ENCODE measurements at places on chromosomes 3 and 15.

- DNase-seq, result peak; percentile 31
Observed at GRCh38 chr3:152416808-152417580, 148.3 kb downstream of the MBNL1 start.

DNA sequence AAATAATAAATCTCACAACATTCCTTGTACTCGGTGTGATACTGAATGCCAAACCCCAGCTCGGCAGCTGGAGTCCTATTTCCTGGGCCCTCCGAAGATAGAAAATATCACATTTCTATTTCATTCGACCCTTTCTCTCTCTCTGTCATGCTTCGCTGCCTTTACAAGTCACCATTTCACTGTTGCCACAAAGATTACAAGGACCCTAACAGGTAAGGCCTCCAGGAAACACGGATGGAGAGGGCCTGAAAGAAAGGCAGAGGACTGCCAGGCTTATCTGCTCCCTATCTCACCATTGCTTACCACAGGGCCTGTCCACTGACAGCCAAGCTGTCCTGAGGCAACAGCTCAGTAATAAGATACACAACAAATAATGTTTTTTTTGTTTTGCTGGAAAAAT is 376.5 kb downstream of the MECOM start:
- no peak for DNase-seq

GRCh38 chr3:182980204-182981037 is at the start of gene DCUN1D1:
Gene DCUN1D1 (minus strand): TSS chr3:182980538. CDS start chr3:182980489, 49 bp downstream.
- DNase-seq, result peak; percentile 89

GRCh38 chr3:127092776-127093175 is 100.2 kb upstream of the PRR23E start:
- DNase-seq, result no peak

- DNase-seq, result peak; percentile 93
Observed at GRCh38 chr3:196518966-196519717, 4.0 kb upstream of the SMCO1 start.

DNA sequence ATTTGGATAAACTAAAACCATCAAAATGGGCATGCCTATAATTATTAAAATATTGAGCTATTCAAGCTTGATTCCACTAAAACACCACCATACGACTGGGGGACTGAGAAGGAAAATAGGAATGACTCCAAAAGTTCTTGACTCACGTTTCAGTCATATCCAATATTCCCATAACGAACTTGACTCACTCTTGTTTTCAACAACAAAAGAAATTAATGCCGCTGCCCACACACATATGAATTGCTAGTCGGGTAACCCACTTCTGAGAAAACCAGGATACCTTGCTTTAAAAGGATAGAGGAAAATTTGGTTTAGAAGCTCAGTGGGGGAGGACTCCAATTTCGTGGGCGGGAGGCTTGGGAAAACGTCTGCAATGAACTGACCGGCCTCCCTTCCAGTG is 5.2 kb downstream of the HTR3C start:
- DNase-seq, result peak; percentile 86

GRCh38 chr3:101200461-101200860 is 119.9 kb downstream of the IMPG2 start:
- DNase-seq, result no peak

- peak; percentile 18 for DNase-seq
Observed at GRCh38 chr3:80000022-80000421, 232.2 kb upstream of the ROBO1 start.

GRCh38 chr3:94374439-94375161 is 311.7 kb downstream of the NSUN3 start:
- DNase-seq, result no peak

GRCh38 chr3:189786479-189787064 is 155.4 kb downstream of the TP63 start:
- peak; percentile 38 for DNase-seq

GRCh38 chr3:50620820-50621219 is 3.9 kb downstream of the MAPKAPK3 start:
- peak; percentile 35 for DNase-seq

- DNase-seq, result no peak
Observed at GRCh38 chr15:69035205-69035917, 20.9 kb downstream of the NOX5 start.

DNA sequence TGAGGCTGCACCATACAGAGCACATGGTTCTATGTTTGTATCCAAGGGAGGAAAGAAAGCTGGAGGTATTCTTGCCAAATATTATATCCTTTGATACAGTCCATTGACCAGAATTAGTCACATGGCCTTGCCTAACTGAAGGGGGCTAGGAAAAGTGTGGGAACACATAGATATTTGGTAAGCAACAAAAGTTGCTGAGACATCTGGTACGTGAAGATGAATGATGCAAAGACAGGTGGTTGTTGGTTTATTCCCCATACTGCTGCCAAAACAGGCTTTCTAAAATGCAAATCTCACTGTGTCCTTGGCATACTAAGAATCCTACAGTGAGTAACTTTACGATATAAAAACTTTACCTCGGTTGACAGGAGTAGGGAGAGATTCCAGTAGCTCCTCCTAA is 162.2 kb downstream of the VGLL3 start:
- DNase-seq, result no peak

DNA sequence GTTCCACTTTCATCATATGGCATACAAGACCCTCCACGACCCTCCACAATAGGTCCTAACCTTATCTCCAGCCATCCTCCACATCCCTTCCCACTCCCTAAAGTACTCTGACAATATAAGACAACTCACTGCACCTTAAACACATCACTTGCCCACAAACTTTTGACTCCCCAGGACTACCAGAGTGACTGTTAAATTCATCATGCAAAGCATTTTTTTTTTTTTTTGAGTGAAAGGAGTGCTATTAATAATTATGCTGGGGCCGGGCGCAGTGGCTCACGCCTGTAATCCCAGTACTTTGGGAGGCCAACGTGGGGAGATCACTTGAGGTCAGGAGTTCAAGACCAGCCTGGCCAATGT is 55.8 kb downstream of the OSBPL10 start:
- DNase-seq, result no peak

DNA sequence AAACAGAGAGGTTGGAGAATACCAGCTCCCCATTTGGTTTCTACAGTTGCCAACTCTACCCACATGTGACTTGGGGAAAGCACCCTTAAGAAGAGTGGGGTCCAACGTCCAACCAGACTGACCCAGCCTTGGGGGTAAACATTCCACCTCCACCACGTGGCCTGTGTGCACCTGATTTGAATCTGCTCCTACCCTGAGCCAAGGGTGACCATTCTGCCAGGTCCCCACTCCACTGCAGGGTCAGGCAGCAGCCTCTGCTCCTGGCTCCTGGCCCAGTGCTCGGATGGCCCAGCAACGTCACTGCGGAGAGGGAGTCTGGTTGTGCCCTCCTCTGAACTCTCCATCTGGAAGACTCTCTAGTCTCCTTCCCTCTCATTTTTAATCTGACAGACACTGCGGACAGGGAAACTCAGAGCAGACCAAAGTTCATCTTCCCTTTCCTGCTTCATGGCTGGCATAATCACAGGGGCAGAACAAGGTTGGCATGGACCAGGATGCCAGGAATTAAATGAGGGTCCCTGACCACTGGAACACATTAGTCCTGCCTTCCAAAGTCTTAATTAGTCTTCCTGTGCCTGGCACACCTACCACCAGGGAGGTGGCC is 29.4 kb downstream of the FHIT start:
- DNase-seq, result no peak

DNA sequence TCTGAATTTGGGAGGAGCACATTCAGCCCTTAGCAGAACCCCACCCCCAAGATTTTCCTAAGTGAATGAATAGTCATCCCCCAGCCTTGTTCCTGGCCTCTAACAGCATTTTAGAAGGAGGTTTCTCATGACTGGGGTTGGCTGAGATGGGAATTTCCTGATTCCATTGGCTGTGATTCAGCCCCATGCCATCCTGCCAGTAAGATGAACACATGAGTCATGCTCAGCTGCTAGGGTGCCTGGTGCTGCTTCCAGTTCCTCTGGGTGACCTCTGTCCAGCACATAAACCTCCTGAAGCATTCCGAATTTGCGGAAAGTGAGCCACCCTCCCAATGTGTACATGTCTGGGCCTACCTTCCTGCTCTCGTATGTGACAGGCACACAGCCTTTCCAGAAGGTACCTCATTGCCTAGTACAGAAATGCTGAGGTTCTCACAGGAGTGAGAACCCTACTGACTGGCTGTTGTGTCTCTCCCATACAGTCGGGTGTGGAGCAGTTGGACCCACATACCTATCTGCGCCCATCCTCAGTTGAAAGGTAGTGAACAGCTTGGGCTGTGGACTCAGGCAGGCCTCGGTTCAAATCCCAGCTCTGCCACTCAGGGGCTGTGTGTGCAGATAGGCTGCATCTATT is 91.7 kb downstream of the APBA2 start:
- DNase-seq, result peak; percentile 97

- DNase-seq, result no peak
Observed at GRCh38 chr15:74427607-74428441, 5.9 kb downstream of the SEMA7A start.

DNA sequence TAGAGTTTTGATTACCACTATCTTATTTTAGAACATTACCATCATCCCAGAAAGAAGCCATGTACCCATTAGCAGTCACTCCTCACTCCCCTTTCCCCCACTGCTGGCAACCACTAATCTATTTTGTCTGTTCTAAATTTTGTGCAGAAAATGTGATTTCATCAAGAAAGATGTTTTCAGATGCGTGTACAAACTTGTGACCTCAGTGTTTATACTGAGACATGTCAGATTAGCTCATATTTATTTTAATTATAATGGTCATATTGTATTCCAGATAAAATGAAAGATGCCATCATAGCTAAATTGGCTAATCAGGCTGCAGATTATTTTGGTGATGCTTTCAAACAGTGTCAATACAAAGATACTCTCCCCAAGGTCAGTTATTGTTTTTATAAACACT is 27.8 kb downstream of the PDCD6IP start:
- no peak for DNase-seq

DNA sequence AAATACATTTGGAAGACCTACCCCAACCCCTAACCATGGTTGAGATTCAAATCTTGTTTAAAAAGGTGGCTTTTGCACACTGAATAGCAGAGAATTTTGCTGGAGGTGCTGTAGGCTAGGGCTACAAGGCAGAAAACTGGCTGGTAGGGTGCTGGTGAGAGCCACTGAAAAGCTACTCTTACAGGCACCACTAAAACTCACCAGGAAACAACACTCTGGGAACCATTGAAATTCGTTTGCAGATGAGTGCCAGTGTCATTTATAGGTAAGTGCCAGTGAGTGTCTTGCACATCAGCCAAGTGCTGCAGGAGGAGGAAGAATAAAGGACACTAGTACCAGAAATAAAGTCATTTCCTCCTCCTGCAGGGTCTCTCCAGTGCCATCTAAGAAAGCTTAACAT is 610.2 kb downstream of the ZNF385D start:
- no peak for DNase-seq
